ENCODE measurements at places on chromosomes 7 and 10.

DNA sequence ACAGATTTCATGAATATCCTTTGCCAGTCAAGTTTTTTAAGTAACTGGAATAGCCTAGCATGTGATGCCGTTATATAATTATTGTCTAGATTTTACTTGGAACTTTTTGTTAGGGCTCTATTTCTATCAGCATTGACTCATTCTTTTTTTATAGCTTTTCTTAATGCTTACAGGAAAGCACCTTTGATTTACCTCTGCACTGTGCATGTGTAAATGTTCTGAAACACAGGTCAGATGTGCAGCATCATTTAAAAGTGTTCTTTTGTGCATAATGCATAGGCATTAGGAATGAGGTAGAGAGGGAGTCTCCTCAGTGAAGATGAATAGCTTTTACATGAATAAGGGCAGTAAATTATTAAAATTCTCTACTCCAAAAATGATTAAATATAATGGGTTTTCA is 669.3 kb upstream of the MBL2 start:
- DNase-seq, result no peak

DNA sequence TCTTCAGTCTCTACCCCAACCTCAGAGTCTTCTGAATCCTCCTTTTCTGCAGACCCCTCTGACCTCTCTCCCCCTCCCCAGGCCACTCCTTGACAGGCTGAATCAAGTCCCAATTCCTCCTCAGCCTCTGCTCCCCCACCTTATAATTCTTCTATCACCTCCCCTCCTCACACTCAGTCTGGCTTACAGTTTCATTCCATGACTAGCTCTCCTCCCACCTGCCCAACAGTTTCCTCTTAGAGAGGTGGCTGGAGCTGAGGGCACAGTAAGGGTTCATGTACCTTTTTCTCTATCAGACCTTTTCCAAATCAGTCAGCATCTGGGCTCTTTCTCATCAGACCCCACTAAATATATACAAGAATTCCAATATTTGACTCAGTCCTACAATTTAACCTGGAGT is 14.6 kb upstream of the LRRC61 start:
- no peak for DNase-seq

- no peak for DNase-seq
Measured at GRCh38 chr7:158057446-158057845, 530.2 kb downstream of the PTPRN2 start.

- DNase-seq, result no peak
Measured at GRCh38 chr7:35729061-35729783, 34.3 kb upstream of the HERPUD2 start.

DNA sequence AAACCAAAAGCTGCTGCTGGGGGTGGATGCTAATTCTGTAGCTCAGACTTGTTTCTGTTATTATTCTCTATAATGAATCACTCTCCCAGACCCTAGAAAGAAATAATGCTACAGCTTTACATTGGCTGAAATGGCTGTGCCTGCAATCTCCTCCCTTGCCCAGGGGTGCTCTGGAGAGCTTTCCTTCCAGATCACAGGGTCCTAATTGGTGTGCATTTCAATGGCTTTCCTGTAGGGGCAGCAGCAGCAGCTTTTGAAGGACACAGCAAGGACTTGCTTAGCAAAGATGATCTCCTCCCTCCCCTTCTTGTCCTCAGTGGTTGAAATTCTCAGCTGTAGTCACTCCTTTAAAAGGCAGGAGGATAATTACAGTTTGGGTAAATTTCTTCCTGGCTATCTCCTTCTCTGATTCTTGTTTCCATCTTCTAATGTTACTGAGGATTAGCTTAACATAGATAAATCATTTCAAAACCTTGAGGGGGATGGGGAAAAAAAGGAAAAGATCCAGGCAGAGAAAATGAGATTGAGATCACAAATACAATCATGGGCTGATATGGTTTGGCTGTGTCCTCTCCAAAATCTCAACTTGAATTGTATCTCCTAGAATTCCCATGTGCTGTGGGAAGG is 120.2 kb upstream of the CTTNBP2 start:
- DNase-seq, result no peak

DNA sequence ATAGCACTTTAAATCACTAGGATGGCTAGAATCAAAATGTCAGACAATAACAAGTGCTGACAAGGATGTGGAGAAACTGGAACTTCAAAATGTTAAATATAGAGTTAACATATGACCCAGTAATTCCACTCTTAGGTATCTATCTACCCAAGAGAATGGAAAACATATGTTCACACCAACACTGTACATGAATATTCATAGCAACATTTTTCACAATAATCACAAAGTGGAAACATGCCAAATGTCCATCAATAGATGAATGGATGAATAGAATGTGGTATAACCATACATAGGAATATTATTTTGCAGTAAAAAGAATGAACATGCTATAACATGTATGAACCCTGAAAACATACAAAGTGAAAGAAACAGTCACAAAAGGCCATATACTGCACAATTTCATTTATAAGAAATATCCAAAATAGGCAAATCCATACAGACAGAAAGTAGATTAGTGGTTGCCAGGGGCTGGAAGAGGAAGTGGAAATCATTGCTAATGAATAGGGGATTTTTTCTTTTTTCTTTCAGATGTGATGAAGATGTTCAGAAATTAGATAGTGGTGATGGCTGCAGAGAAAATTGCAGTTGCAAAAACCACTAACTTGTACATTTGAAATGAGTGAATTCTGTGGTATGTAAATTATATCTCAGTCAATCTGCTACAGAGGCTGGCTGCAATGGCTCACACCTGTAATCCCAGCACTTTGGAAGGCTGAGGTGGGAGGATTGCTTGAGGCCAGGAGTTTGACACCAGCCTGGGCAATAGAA is 93.0 kb downstream of the CPVL start:
- DNase-seq, result no peak

- no peak for DNase-seq
Measured at GRCh38 chr10:133143200-133143533, 16.9 kb upstream of the KNDC1 start.

GRCh38 chr7:30225863-30226613 is 58.4 kb upstream of the ZNRF2 start:
- peak; percentile 47 for DNase-seq

DNA sequence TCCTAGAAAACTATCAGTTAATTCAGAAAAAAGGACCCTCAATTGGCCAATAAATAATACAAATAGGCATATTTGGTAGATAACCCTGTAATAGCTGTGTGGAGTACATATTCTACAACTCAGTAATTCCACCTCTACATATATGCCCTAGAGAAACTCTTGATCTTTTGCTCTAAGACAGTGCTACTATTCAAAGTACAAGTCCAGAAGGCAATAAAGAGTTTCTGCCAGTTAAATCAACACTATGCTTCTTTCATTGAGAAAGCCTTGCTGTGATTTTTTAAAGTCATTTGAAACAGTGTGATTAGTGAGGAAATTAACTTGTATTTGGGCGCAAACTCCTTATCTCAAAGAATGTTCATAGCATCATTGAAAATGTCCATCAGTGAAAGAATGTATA is 75.6 kb downstream of the ZNRF2 start:
- no peak for DNase-seq

GRCh38 chr7:816751-817671 is 15.3 kb upstream of the SUN1 start:
- DNase-seq, result no peak
